ENCODE measurements at places on chromosomes 1 and 21. TPM values are rescaled to one million over a fixed set of nuclear protein-coding genes. Genes with fewer than 3 reads are reported as not detected.

TDRD5 gene
- total RNA-seq = 1.9 TPM

PRCC gene
- total RNA-seq = 27.9 TPM

TCHHL1 gene
- not detected for total RNA-seq

ARHGAP30 gene
- 0.31 TPM for total RNA-seq

PDPN gene
- 7.8 TPM for total RNA-seq

KCNN3 gene
- total RNA-seq = 13.1 TPM

AK4 gene
- total RNA-seq = 11.3 TPM
